Osteocyte (in vitro differentiated cells): ENCODE measurements at places on chromosomes 6 and 20. TPM values are rescaled to one million over a fixed set of nuclear protein-coding genes. Genes with fewer than 3 reads are reported as not detected.

Gene CST7
- not detected in 2 replicates for total RNA-seq

Gene LINC00237
- not detected in 2 replicates for total RNA-seq

Gene BPIFA1
- total RNA-seq: not detected in 2 replicates

Gene GPX5
- total RNA-seq: not detected in 2 replicates

Gene TRIM15
- not detected in 2 replicates for total RNA-seq

Gene ZSCAN23
- total RNA-seq: 5.4 and 6.0 TPM in 2 replicates

Gene SFTA2
- total RNA-seq: not detected in 2 replicates

Gene C6orf163
- total RNA-seq: 3.8 and 5.1 TPM in 2 replicates

Gene FITM2
- 8.9 and 10.0 TPM in 2 replicates for total RNA-seq

Gene POPDC3
- total RNA-seq: 1.6 and 2.1 TPM in 2 replicates

Gene NEURL2
- 7.3 and 7.4 TPM in 2 replicates for total RNA-seq

Gene SLC26A8
- not detected in 2 replicates for total RNA-seq

Gene SLC35F1
- not detected in 2 replicates for total RNA-seq

Gene TCP1
- total RNA-seq: 167 and 173 TPM in 2 replicates

Gene LPIN3
- total RNA-seq: 2.9 and 3.2 TPM in 2 replicates

Gene MACROD2
- 0.73 and 2.5 TPM in 2 replicates for total RNA-seq

Gene STMND1
- not detected in 2 replicates for total RNA-seq

Gene SLC13A3
- total RNA-seq: 1.8 and 2.1 TPM in 2 replicates

Gene RGS17
- 2.9 and 3.1 TPM in 2 replicates for total RNA-seq

Gene EDN3
- not detected in 2 replicates for total RNA-seq

Gene TAAR8
- not detected in 2 replicates for total RNA-seq

Gene ALDH8A1
- 0.30 and 0.42 TPM in 2 replicates for total RNA-seq

Gene CDC5L
- total RNA-seq: 22.5 and 23.1 TPM in 2 replicates

Gene DOK5
- 6.6 and 7.4 TPM in 2 replicates for total RNA-seq

Gene LAMA4
- 209 and 220 TPM in 2 replicates for total RNA-seq

Gene PDE7B
- total RNA-seq: 3.4 and 3.9 TPM in 2 replicates

Gene KIAA0408
- 0.27 TPM in 1 of 2 replicates, not detected in the other for total RNA-seq

Gene ZC3H12D
- total RNA-seq: 0.21 TPM in 1 of 2 replicates, not detected in the other

Gene WRNIP1
- 35.9 and 40.6 TPM in 2 replicates for total RNA-seq

Gene C4B
- total RNA-seq: 10.5 and 11.8 TPM in 2 replicates

Gene KIZ
- total RNA-seq: 16.9 and 21.2 TPM in 2 replicates

Gene ZKSCAN3
- total RNA-seq: 6.2 and 7.3 TPM in 2 replicates

Gene COL11A2
- 2.7 and 3.3 TPM in 2 replicates for total RNA-seq

Gene ZKSCAN8
- 34.7 and 36.3 TPM in 2 replicates for total RNA-seq

Gene RIPOR3
- 0.11 and 0.37 TPM in 2 replicates for total RNA-seq
